ENCODE measurements at places on chromosomes 2 and 18.

GRCh38 chr2:48548840-48549239 lies 18.9 kb downstream of the STON1 start:
- no peak for DNase-seq

GRCh38 chr2:132415915-132416722 lies 486 bp upstream of the GPR39 start:
- no peak for DNase-seq

DNA sequence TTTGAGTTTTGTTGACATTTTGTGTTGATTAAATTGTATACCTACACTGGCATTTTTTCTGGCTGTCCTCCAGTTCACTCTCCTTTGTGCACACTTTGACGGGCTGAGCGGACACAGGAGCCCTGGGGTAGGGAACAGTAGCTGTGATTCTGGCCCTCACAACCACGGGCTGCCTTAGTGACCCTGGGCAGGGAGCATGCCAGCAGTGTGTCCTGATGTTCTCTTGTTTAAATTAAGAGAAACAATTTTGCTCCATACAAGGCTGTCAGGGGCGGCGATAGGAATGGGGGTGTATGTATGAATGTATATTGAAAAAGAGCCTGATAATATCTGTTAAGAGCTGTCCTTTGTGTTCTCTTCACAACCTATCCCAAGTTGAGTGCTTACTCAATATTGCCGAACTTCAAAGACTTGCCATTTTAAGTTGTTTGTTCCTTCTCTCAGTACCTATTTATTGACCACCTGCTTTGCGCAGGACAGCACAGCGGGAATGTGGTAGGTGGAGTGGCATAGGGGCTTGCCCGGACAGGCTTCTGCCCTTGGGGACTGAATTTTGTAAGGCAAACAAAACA lies 103.7 kb upstream of the EML6 start:
- DNase-seq = no peak

DNA sequence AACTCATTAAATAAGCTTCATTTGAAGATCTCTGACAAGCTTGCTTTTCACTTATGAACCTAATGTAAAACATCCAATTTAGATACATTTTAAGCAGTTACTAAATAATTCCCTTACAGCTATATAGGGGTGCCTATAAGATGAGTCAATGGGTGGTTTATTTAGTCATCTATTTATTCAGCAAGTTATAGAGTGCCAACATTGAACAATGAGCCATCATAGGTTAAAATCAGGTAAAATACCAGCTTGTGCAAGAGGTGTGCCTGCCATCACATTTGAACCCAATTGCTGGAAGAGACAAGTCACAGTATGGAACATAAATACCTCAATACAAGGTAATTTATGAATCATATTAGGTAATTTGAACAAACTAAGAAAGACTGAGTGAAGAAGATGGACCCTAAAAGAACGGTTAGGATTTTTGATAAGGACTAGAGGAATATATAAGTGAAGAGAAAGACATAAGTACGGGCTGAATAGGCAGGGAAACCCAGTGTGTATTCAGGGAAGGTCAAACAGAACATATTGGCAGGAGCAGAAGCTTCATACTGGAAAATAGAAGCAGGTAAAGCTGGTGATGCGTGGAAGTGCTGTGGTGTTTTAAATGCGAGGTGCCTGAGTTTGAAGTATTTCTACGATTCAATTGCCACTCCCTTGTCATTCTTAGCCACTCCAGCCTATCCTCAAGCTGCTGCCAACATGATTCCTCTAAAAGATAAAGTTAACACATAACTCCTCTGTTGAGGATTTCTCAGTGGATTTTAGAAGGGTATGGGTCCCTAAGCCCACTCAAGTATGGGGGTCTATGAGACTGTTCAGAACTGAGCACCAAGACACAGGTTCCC lies 18.9 kb upstream of the STAT4 start:
- no peak for DNase-seq

DNA sequence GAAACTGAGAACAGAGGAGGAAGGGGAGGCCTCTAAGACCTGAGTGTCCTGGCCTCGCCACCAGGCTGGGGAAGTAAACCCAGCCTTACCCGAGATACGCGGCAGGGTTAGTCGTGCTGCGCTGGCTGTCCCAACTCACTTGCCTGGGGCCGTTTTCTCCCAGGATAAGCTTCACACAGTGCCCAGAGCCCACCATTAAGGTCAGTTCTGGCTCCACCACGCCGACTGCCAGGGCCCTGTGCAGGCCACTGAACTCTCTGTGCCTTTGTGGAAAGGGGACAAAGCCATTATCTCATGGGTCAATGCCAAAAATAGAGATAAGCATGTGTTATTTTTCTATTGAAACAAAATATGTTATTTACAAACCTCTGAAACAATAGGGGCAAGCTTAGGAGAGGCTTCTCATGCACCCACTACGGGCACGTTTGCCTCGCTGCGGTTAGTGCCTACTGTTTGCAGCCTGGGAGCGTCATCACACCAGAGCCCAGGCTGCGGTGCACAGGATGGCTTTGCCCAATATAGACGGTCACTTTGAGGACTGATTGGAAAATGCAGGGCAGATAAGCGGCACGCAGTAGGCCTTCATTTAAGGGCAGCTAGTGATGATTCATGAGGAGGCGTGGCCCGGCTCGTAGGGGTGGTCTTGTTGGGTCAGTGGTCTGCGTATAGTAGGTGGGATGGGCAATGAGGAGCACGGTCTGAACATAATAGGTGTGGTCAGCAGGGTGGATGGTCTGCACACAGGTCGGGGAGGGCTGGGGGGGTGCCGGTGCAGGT lies 242.1 kb downstream of the GLI2 start:
- no peak for DNase-seq

DNA sequence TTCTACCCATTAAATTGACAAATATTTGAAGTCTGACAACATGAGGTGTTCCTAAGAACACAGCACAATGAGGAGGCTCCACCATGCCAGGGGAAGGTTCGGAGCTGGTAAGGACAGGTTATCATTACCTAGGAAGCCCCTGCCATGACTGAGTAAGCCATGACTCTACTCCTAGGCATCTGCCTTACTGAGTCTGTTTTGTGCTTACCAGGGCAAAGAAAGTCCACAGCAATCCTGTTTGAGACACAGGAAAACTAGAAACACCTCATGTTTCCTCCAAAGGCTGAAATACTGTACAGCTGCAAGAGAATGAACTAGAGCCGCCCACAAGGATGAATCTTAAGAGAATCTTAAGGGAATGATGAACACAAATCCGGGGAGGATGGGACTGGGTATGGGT lies 11.6 kb downstream of the TGFBRAP1 start:
- no peak for DNase-seq

GRCh38 chr2:200422532-200423261 lies 87.2 kb downstream of the KCTD18 start:
- no peak for DNase-seq

DNA sequence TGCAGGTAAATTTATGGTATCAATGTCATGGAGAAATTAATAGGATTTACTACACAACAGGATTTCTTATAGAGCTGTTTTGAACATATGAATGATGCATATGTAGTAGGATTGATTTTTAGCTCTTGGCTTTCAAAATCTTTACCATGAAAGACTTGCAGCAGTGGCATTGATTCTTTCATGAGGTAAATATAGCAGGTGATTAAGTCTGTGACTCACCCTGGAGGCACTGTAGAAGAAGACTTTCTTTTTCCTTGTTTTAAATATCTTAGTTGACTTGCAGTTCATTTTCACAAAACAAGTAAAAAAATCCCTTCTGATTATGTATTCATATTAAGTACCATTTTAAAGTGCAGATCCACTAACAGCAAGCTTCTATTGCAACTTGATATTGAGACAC lies 463.0 kb downstream of the FBXO15 start:
- DNase-seq = no peak

- DNase-seq = no peak
Observed at GRCh38 chr2:113127646-113128570, 510 bp downstream of the IL1RN start.

GRCh38 chr2:216090369-216090786 lies 8.7 kb downstream of the TMEM169 start:
- no peak for DNase-seq

GRCh38 chr2:42233976-42234441 lies 64.9 kb downstream of the EML4 start:
- no peak for DNase-seq

DNA sequence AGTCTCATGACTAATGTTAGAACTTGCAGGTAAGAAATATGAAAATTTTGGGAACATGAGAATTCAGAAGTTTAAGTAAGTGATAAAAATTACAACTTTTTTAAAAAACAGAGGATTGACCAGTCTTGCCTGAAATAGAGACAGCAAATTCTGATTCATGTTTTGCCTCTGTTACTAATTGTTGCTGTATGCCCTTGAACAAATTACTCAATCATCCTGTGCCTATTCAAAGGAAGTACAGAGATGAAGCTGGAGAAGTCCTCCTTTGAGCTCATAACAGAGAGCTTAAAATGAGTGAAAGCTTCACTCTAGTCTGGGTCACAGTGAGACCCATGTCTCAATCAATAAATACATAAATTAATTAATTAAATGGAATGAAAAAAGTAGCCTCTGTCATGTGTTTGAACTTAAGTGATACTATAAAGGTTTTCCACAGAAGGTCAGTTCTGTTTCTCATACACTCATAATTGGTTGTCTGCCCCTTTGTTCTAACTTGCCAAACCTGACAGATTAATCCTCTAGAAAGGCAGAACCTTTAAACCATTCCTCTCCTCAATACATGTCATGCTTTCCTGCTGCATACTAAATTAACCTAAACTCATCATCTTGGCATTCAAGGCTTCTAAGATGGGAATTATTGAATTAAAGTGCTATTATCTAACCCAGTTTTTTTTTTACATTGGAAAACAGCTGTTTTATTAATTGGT lies 374.6 kb upstream of the LRATD1 start:
- no peak for DNase-seq

DNA sequence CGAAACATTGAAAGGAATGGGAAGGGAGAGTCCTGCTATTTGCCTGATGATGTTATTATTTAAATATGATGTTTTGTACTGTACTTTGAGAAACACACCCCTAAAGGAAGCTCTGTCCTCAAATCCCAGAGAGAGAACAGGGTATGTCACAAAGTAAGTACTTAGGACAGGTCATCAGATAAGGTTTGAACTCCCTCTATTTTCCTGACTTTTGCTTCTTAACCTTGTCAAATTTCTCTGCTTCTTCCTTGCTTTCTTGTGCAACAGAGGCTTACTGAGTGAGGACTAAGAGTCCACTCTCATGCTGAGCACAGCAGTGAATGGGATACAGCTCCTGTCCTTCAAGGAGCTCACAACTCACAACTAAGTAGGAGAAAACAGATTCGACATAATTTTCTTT lies 3.7 kb downstream of the DGUOK start:
- DNase-seq = no peak
